ENCODE measurements at places on chromosomes 7 and 10.

- no peak for DNase-seq
Measured at GRCh38 chr7:12091231-12091630, 119.9 kb upstream of the TMEM106B start.

DNA sequence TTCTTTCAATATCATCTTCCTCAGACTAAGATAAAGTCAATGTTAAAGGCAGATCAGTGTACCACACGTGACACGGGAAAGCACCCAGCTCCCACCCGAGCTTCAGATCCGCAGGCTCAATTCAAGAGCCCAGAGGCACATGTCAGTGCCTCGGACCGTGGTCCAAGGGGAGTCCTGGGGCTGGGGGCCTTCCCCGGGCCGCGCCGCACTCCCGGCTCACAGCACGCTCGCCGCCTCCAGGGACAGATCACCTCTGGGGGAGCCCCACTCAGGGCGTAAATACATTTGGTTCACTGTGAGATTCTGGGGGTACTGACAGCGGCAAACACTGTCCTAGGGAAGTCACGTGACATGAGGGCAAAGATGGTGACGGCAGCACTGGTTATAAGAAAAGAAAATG is 10.8 kb downstream of the BNIP3 start:
- DNase-seq: no peak

GRCh38 chr7:35993113-35993512 is 159.9 kb upstream of the EEPD1 start:
- no peak for DNase-seq

DNA sequence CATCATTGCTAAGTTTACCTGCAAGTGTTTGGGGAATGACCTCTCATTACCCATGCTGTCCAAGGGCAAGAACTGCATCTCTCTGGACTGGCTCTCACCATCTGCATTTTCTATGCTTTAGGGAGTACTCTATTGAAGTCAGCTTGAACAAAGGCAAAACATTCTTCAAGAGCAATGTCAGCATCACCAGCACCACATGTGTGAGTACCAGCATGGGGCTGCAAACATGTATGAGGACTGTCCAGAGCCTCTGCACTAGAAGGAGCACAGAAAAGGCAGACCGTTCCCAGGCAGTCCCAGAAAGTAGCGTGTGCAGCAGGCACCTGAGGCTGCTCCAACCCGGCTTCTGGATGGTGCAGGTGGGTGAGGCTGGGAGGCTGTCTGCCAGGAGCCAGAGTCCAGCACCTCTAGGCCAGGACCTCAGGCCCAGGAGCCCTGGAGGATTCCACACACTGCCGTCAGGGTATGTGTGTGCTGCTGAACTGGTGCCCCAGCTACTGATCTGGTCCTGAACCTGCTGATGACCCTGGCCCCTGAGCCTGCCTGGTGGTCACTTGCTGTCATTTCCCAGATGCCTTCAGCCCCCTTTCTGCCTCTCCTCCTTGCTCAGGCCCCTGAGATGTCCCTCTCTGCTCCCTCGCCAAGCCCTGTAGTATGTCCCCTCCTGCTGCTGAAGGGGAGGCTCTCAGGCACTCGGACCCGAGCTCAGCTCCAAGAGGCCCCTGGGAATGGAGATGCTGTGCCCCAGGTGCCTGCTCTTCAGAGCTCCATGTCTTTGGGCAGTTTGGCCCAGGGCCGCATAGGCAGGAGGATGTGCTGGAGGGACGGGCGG is 20.7 kb downstream of the ANTXRL start:
- no peak for DNase-seq

DNA sequence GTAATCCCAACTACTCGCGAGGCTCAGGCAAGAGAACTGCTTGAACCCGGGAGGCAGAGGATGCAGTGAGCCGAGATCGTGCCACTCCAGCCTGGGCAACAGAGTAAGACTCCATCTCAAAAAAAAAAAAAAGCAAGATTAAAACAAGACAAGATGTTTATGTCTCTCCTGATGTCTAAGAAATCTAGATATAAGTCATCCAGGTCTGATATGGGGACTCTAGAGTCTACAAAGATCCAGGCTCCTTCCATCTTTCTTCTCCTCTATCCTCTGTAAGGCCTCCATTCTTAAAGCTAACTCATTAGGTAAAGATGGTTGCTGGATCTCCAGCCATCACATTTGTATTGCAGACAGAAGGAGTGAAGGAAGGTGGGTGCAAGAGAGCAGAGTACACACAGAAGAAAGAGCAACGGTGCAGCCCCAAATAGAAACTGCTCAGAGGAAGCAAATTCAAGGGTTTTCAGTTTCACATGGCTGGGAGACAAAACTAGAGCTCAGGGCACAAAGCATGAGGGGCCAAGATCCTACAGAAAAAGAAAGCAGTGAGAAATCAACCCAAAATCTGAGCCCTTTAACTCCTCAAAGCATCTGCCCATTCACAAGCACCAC is 57.6 kb downstream of the USP6NL start:
- DNase-seq: no peak

GRCh38 chr10:49187950-49188761 is at the start of gene TMEM273:
TMEM273 (minus strand) TSS chr10:49188391; CDS start chr10:49188336, 55 bp downstream.
- DNase-seq: no peak

DNA sequence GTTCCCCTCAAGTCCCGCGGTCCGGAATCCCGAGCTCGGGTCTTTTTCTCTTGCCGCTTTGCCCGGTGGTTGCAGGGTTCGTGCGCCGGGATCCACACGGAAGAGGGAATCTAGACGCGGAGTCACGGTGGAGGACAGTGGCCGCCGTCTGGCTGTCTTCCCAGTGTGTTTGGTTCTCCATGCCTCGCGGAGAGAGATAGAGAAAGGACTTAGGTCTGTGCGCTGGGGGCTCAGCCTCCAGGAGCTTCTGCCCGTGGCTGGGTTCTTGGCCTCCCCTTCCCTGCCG is 1.6 kb downstream of the FFAR4 start:
- DNase-seq: no peak

GRCh38 chr7:47572939-47573757 is 8.8 kb downstream of the TNS3 start:
- DNase-seq: no peak

- no peak for DNase-seq
Measured at GRCh38 chr10:31686599-31686998, 242.0 kb downstream of the ARHGAP12 start.

GRCh38 chr7:140478246-140479061 is 851 bp downstream of the MKRN1 start:
- peak; percentile 39 for DNase-seq

DNA sequence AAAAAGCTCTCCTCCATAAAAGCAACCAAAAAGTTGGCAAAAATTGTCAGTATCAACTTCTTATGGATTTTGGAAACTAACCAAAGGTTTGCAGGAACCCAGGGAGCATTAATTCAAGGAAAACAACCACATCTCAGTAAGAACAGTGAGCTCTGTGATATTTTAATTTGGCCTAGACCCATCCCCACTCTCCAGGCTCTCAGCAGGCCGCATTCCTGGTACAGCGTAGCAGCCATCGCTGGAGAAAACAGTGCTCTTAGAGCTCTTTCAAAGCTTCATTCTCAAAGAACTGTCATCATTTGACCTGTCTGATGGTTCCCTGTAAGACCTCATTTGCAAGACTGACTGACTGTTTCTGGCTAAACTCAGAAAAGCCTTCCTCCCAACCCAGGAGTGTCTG is 81.9 kb downstream of the NUDCD3 start:
- DNase-seq: no peak

DNA sequence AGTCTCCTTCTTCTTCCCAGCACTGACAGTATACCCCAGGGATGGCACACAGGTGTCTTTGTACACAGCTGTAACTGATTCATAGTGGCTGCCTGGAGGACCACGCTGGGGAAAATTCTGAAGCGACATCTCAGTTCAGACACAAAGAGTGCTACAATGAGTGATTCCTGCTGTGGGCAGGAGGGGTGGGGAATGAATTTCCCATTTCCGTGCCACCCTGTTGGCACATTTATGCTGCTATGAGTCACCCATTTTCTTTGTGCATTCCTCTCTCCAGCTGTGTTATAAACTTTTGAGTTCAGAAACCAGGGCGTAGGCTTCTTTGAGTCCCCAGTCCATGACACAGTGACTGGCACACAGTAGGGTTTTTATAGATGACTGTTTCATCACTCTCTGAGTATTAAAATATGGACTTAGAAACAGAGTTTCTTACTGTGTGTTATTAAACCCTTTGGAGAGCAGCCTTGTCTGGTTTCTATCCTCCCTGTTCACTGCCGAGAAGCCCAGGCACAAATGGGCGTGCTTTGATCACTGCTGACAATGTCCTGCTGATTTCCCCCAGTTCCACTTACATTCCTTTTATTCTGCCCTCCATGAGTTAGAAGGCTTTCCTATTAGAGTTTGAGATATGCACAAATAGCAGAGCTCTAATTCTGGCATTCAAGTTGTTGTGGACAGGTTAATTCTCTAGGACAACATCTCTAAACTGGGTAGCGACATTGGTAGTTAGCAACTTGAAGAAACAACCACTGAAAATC is 24.0 kb upstream of the NPS start:
- peak; percentile 27 for DNase-seq

All from SW 1271 (cell line).